ENCODE measurements at places on chromosomes 3 and 15.
A peak's percentile ranks its signal among the peaks of the same experiment; 100 is the strongest.

GRCh38 chr3:45123581-45124269 lies 22.5 kb downstream of the CDCP1 start:
- DNase-seq: peak; percentile 69

DNA sequence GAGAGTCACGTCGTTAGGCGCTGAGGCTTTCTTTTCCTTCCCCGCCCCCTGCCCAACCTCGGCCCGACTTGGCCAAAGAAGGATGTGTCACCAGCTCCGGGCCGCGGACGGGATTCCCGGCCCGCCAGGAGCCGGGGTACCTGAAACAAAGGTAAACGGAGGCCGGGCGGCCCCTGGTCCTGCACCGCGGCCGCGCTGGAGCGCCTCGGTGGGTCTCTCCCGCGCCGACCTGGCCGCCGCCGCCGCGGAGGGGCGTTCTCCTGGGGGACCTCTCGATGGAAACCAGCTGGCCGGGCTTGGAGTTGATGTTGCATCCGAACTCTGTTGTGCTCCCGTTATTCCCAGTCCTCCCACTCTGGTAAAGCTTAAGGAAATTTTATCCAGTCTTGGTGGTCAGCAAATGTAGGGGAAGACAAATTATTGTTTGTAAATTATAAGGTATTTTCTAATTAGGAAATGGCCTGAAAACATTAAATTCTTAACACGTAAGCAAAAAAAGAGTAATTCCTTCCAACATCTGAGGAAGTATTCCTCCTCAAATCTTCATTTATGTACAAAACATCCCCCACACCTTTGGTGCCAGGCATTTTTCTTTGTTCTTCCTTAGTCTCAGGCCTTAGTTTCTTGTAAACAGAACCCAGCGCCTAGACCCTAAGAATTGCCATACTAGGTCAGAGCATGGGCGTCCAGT lies 888 bp downstream of the PPP2R3A start:
- DNase-seq: peak; percentile 10

DNA sequence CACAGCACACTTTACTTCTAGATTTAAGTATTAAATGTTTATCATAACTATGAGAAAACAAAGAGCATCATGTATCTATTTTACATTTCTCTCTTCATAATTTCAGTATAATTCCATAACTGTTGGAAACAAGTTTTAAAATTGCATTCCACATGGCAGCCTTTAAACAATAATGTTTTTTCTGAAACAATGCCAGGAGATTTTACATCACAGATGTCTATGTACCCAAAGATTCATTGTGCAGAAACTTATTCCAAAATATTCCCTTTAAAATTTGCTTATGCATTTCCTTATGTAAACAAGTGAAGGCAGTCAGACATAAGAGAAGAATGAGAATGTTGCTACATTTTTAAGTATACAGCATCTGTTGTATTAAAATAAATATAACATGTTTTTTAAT lies 324.9 kb upstream of the COL8A1 start:
- DNase-seq: no peak

- peak; percentile 49 for DNase-seq
Observed at GRCh38 chr3:141485641-141486495, 959 bp upstream of the RASA2 start.

DNA sequence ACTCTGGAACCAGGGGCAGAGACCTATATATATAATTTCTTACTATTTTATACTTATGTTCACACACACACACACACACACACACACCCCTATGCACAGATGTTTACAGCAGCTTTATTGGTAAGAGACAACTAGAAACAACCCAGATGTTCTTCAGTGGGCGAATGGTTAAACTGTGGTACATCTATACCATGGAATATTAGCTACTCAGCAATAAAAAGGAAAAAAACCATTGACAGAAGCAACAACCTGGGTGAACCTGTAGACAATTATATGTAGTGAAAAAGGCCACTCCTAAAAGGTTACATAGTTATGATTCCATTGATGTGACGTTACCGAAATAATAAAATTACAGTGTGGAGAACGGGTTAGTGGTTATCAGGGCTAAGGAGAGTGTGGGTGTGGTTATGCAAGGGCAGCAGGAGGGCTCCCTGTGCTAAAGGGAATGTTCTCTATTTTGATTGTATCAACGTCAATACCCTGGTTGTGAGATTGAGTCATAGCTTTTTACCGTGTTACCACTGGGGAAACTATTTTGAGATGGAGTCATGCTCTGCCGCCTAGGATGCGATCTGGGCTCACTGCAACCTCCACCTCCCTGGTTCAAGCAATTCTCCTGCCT lies 85.5 kb downstream of the FLNB start:
- DNase-seq: no peak

DNA sequence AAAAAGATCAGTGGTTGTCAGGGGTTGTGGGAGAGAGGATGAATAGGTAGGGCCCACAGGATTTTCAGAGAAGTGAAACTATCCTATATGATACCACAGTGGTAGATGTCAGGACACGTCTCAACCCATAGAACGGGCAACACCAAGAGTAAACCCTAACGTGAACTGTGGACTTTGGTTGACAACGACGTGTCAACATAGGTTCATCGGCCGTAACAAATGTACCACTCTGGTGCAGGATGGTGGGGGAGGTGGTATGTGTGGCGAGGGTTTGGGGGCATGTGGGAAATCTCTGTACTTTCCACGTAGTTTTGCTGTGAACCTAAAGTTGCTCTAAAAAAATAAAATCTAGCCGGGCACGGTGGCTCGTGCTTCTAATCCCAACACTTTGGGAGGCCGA lies 13.0 kb upstream of the PIGZ start:
- DNase-seq: no peak

DNA sequence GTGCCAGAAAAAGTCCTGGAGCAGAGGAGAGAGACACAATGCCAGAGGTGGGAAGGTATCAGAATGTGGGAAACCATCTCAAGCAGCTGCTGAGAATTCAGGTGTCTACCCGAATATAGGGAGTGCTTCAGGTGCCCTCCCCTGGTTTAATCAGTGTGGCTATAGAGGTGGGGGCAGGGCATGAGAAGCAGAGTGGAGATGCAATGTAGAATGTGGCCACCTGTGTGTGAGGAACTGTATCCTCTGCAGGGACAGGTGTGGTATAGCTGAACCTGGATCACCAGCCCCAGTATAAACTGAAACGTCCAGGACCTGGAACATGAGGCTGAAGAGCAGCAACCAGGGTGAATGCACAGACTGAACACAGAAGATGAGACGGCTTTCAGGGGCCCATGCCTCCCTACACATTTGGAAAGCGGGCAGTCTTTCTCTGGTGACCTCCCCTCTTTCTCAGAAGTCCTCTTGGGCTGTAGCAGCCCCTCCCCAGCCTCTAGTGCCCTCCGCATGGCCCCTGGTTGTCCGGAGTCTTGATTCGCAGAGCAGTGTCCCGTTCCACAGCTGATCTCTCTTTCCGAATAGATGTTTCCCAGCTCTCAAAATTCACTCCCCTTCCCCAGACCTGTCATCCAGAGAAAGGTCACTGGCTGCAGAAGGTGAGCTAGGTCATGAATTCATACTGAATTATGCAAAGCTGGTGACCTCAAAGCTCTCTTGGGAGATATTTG lies 103.1 kb downstream of the ABHD5 start:
- no peak for DNase-seq

GRCh38 chr3:31230425-31231223 lies 302.1 kb upstream of the STT3B start:
- DNase-seq: no peak

DNA sequence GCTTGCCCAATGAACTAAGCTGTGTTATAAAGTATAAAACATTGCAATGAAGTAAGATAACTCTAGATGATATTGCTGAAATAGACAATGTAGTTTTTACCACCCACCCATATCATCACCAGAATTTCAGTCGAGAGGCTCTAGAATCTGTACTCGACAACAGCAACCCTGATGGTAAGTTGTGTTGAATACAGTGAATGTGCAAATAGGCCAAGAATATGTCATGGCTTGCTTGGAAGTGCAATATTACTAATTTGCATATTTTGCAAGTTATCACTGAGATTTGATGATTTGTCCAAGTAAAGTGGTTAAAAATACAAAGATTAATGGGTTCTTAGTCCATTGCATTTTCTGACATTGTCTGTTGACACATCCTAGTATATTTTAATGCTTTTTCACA lies 90.6 kb upstream of the TUSC7 start:
- DNase-seq: no peak

GRCh38 chr15:87981969-87982368 lies 274.6 kb downstream of the NTRK3 start:
- DNase-seq: no peak

DNA sequence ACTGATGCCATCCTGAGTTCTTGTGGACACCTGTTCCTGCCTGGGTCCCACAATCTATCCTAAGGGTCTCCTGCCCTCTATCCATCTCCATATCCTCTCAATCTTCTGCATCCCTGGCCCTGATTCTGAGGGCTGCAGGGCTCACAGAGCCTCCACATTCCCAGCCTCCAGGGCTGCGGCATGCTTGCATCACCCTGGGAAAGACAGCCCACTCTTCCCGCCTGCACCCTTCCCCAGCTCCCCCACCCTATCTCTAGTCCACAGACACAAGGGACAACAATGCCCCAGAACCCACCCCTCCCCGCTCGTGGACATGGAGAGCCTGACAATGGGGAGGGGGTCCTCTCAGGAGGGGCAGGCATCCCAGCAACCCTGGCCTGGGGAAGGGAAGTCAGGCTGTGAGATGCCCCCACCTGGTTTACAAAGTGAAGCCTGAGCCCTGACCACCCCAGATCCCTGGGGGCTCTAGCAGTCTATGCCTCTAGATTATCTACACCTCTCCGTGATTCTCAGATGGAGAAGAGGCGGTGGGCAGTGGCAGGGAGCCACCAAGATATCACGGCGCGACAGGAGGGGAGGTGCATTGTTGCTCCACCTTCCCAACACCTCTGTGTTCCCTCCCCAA lies 10.3 kb downstream of the SEMA3G start:
- DNase-seq: no peak

DNA sequence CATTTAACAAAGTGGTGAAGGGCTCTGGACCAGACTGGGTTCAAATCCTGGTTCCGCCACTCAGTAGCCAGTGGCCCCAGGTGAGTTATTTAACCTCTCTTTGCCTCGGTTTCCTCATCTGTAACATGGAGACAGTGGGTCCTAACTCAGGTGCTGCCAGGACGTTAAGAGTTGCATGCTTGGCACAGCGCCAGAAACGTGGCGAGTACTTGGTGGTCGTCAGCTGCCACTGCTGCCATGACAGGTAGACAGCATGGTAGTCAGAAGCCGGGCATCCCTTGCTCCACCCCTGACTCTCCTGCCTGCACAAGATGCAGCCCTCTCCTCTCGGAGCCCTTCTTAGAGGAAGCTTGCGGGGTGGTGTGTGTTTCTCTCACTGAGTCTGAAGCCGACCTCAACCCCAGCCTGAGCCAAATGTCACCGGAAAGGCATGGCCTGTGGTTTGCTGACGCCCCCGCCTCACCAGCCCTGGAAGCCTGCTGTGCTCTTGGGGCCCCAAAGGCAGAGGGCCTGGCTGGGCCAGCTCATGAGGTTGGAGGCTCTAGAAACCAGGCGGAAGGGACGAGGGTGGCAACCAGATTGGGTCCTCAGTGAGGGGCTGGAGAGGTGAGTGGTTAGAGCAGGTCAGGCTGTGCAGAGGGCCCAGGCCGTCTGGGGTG lies 160.8 kb upstream of the TLE3 start:
- DNase-seq: no peak

DNA sequence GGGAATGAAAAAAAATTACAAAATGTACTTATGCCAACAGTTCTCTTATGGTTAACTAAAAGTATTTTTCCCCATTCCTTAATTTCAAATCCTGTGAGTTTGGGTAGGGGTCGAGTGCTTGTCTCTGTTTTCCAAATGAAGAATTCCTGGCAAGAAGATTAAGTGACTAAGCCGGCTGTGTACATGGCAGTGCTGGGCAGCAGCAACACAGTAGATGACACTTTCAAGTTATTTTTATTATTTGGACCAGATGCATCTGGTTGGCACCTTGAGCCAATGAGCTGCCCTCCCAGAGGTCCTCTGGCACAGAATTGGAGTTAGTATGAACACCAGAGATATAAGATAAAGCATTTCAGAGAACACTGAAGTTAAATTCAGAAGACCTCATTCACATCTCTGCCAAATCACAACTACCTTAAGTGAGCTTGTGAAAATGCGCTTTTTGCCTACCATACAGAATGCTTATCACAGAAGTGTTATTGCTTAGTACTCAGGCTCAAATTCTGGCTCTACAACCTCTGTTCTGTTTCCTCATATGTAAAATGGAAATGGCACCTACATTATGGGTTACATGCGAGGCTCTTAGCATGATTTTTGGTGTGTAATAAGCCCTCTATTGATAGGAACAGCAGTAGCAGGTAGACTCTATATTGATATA lies 256.9 kb downstream of the UBE2E2 start:
- no peak for DNase-seq

DNA sequence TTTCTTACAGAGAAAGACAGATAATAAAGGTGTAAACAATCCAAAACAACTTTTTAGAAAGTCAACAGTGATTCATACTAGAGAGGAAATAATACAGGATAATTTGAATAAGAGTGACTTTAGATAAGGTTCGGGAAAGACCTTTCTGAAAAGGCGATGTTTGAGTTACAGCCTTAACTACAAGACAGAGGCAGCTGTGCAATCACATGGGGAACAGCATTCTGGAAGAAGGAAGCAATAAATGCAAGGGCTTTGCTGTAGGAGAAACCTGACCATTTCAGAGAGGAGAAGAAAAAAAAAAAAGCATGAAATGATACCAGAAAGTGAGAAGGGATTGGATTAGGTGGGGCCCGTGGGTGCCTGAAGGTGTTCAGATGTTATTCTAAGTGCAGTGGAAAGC lies 200.6 kb upstream of the ATP11B start:
- DNase-seq: no peak

DNA sequence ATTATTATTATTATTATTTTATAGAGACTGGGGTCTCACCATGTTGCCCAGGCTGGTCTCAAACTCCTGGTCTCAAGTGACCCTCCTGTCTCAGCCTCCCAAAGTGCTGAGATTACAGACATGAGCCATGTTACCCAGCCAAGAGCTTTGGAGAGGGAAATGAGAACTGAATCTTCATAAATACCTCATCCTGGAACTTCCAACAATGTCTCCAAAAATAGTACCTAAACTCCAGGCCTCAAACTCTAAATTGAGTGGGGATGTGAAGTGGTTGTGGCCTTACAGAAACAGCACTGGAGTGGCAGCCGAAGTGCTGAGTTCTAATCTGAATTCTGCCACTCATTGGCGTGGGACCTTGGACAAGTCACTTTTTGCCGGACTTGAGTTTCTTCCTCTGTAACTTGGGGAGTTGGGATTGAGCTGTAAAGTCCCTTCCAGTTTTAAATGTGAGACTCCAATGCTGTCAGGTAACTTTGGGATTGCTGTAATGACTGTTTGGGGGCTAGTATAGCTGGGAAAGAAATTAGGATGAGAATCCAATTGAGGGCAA lies 10.0 kb upstream of the SRP14 start:
- no peak for DNase-seq

- DNase-seq: no peak
Observed at GRCh38 chr15:101180620-101181307, 71.1 kb downstream of the CHSY1 start.

GRCh38 chr3:4251412-4251811 lies 51.8 kb upstream of the SETMAR start:
- DNase-seq: no peak

Data from SW 1271 (cell line).